Fibroblast of skin of left quadriceps (primary cell): ENCODE measurements at places on chromosomes 5 and 9.
A peak's percentile ranks its signal among the peaks of the same experiment; 100 is the strongest.

DNA sequence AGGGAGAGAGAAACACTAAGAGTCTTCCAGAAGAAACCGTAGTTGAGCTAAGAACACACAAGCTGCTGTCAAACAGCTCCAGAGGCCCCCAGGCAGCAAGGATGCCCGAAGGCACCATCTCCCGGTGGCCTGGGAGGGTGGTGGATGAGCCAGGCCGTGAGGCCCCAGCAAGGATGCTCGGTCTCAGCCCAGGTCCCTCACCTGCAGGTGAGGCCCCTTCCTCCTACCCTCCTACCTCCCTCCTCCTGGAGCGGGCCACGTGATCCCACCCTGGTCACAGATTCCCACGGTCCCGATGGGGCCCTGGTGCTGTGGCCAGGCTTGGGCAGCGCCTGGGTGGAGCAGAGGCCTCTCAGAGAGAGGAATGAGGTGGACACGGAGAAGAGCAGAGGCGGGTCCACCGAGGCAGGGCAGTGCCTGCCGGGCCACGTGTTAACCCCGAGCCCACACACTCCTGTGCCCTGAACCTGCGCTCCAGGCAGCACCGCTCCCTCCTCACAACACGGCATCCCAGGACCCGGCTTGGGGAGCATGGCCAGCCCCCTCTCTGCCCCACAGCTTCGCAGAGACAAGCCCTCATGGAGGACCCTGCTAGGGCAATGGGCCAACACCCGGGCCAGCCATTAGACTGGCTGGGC is 95.4 kb upstream of the SARDH start:
- DNase-seq: no peak

DNA sequence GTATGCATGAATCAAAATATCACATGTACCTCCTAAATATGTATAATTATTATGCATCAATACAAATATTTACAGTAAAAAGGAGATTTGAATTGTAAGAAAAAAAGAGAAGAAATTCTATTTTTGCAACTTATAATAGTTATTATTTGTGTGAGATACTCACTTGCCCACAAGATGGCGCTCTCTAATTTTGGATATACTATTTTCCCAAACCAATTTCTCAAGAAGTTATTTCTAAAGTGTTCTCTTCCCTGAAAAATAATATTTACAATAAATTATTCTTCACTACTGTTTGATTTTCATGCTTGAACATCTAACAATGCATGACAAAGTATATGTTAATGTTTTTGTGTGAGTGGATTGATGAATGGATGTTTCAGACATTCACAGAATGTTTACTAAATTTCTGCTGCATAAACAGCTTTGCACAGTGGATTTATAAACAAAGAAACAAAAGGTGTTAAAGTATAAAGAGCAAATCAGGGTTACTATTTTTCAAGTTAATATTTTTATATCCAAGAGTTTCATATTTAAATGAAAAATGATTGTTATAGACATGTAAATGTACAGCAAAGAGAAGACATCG is 503.4 kb downstream of the PDE4D start:
- DNase-seq: no peak

- DNase-seq: no peak
These were observed 10.7 kb downstream of the OR1L8 start for GRCh38 chr9:122572456-122572855.

DNA sequence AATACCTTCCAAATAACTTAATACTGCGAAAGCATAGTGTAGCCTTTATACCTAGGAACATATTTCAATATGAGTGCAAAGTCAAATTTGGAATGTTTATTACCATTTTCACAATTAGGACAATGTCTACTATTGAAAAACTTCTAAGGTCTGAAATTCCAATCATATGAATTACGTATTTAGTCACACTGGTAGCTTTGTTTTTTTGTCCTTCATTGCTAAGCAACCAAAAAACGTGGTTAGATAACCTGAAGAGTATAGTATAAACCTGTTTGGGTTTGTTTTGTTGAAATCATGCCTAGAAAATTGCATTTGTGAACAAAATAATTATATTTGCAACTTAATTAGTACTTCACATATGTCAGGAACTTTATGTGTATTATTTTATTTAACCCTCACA is 134.2 kb downstream of the FBXO4 start:
- DNase-seq: no peak

DNA sequence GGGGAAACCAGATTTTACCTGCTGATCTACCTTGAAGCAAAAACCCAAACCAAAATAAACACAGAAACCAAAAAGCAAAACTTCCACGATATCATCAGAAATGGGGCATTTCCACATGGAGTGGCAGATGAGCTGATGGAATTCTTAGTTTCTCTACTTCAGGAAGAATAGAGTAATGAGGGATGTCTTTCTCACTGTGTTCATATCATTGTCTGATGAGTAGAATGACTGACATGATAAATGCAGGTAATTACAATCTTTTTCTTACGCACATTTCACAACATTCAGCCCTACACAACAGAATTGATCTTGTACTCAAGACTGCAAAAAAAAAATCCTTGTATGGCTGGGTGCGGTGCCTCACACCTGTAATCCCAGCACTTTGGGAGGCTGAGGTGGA is 23.2 kb upstream of the ANKH start:
- DNase-seq: no peak

GRCh38 chr9:126348911-126349550 is 22.4 kb downstream of the MVB12B start:
- no peak for DNase-seq

- DNase-seq: no peak
These were observed 155.0 kb upstream of the COL5A1 start for GRCh38 chr9:134486596-134486995.

DNA sequence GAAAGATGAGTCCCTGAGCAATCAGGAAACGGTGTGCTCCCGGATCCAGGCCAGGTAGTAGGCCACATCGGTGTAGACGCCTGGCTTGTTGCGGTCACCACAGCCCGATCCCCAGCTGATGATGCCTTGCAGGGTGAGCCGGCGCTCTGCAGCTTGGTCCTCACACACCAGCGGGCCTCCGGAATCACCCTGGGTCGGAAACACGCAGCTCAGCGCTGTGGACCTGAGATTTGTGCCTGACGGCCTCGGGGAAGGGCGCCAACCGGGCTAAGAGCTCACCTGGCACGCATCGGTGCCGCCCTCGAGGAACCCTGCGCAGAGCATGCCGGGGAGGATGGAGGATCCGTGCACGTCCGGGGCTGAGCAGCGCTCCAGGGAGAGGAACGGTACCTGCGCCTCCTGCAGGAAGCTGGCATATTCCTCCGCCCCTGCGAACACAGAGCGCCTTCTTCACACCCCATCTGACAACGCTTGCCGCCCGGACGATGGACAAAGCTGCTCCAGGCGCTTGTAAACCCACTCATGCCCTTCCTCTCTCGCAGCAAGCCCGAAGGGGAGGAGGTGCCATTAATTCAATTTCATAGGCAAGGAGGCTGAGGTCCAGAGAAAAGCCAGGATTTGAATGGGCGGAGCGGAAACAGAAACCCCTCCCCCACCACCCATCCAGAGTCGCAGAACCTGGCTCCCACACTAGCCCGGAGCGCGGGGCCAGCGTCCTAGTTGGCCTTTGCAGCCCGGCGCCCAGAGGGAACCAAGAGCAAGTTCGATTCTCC is 2.0 kb upstream of the PFN3 start:
- no peak for DNase-seq

GRCh38 chr9:133502112-133502511 is 22.6 kb downstream of the MYMK start:
- no peak for DNase-seq

DNA sequence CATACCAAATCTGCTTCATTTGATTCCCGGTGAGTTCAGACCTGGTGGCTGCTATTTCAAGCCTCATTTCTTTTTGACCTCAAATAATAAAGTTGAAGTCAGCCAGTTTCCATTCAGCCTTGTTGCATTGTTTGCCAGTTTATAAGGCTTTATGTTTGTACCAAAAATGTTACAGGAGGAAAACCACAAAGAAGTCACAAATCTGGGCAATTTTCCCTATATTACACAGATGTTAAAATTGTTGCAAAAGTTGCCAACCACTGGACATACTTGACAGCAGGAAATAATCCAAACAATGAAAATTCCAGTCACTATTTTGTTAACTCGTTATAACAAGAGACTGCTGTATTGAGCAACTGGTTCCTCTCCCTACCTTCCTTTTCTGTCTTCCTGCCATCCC is 1325.0 kb upstream of the DMAC1 start:
- DNase-seq: peak; percentile 2

DNA sequence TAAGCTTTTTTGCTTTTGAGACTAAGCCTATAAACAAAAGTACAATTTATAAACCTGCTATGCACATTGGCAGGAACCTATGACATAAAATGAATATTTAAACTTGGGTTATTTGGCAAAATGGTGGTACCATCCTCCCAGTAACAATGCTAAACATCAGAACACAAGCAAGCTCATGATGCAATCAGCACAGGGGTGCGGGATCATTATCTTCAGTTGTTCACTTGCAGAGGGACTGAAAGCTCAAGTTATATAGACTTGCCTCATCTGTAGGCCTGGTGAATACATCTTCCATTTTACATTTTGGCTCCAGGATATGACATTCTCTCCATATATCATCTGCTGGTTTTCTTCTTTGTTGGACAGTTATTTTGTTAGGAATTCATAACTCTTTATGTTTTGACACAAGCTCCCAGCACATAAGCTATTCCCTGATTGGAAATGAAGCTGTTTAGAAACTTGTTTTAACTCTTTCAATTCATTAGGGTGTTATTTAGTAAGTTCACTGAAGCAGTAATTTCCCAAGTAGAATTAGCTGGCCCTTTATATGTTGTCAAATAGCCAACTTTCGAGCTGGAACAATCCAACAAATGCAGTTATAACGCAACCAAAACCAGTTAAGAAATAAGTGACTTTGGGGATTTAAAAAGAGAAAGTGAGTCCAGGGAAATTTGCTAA is 124.7 kb upstream of the LIFR start:
- no peak for DNase-seq

- no peak for DNase-seq
These were observed 20.9 kb upstream of the CCDC112 start for GRCh38 chr5:115317320-115317719.

DNA sequence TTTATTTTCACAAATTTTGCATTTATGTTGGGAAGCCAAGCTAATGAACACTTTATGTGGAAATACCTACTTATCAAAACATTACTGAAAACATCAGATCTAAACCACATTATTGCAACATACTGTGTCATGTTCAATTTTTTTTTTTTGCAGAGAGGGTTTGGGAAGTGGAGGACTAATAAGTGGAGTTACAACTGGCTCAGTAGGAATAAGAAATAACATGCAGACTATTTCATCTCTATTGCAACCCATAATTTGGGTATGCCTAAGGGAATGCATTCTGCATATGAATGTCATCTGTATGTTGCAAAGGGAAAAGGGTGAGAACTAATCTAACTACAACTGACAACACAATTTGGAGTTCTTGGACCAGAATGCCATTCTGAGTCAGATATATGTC is 41.8 kb downstream of the APC start:
- peak; percentile 71 for DNase-seq

DNA sequence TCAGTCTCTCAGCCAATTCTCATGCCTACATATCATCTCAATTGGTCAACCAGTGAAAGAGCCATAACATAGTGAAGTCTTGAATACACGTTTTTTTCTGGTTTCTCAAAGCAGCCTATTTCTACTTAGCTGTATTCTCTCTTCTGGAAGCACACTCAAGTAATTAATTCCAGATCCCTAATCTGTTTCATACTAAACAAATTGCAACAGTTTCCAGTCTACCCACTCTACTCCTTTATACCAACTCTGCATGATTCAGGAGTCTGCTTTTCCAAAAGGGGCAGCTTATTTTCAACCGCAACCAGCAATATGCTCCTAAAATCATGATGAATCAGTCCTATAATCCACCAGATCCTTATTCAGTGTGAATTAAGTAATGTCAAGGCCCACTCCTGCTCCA is 211.7 kb downstream of the TLE1 start:
- peak; percentile 92 for DNase-seq

DNA sequence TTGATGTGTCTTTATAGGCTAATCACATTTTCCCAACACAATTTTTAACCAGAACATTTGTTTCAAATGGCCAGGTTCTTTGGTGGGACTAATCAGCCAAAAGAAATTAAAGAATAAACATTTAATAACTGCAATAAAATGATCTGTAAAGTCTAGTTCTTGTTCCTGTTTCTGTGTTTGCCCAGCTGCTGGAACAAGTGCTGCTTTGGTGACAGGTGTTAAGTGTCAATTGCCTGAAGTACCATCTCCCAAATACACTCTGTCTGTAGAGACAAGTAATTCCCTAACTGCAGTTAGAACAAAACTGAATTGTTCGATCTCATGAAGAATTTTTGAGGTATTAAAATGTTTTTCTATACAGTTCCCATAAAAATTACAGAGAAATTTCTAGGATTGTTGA is 402.3 kb upstream of the CHD1 start:
- no peak for DNase-seq

DNA sequence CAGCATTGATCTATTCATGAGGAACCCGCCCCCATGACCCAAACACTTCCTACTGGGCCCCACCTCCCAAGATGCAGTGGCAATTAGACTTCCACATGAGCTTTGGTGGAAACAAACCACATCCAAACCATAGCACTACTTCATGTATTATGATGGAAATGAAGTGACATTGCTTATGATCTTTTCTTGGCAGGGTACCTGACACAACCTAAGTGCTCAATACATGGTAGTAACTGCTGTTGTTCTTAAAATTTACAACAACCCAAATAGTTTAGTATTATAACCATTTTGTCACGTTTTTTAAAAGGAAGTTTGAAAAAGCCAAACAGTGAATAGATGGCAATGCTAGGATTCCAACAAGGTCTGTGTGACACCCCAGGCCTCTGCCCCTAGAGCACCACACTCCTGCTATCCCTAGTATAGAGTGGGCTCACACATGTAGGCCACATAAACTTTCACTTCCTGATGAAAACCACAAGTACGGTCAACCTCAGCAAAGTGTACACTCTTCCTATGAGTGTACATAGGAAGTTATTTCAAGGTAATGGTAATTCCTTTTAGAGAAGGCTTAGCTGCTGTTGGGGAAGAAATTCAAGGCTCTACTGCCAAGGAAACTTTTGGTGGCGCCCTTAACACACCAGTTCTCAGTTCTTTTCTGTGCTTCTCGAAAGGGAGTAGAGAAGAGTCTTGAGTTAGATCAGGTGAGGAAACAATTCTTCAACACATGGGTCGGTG is 97.6 kb downstream of the ARSB start:
- DNase-seq: no peak

DNA sequence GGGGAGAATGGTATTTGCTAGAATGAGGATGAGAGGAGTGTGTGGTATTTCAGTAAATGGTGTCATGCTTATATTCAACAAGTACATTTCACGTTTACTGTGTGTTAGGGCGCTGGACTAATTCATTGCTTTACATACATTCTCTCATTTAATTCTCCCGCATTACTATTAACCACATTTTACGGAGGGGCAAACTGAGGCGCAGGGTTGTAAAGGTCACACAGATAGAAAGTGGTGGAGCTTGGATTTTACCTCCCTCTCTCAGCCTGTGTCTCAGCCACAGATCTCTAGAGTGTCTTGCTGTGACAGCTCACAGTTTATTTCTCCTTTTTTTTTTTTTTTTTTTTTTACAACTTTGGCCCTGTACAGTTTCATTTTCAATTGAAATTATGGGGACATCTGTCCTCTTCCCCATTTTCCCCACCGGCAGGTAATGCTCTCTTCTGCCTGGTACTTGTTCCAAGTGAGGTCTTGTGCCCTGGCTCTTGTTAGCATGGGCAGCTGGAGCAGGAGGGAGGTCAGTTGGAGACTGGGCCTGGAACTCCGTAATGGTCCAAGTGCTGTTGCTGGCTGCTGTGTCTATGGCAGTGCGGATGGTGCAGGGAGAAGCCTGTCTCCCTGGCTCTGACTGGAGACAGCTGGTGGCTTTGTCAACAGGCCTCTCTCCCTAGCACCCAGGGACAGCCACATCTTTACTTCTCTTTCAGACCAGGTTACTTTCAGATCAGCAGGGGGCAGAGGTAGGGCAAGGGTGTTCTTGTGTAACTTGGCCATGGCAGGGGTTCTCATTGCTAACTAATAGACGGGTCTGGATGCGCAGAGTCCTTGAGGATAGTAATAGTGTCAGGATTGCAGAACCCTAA is 20.5 kb upstream of the NDST1 start:
- no peak for DNase-seq
